ENCODE measurements at places on chromosomes 1 and 21. TPM values are rescaled to one million over a fixed set of nuclear protein-coding genes. Genes with fewer than 3 reads are reported as not detected.

GRCh38 chr1:229985613-229986010 is 81.4 kb upstream of the GALNT2 start:
- H3K27ac ChIP-seq: no peak overlapping the region
- H3K36me3 ChIP-seq: no peaks in the 10 kb centered on the region

- no peak overlapping the region for H3K4me3 ChIP-seq
- H3K27ac ChIP-seq: no peak overlapping the region
- no peaks in the 10 kb centered on the region for H3K36me3 ChIP-seq
- no peaks in the 10 kb centered on the region for H3K4me1 ChIP-seq
Observed at GRCh38 chr1:14420686-14421085, 177.8 kb upstream of the KAZN start.

GRCh38 chr1:112317611-112318062 is 78.4 kb upstream of the CTTNBP2NL start:
- H3K4me3 ChIP-seq: no peak overlapping the region
- no peak overlapping the region for H3K27ac ChIP-seq
- H3K36me3 ChIP-seq: no peaks in the 10 kb centered on the region
- no peak for DNase-seq
- peaks cover 27% of the 10 kb centered on the region for H3K27me3 ChIP-seq

GRCh38 chr21:15562748-15563147 is 167.0 kb upstream of the USP25 start:
- no peak overlapping the region for H3K4me3 ChIP-seq
- H3K27ac ChIP-seq: no peak overlapping the region
- H3K27me3 ChIP-seq: no peaks in the 10 kb centered on the region
- H3K36me3 ChIP-seq: no peaks in the 10 kb centered on the region
- no peaks in the 10 kb centered on the region for H3K4me1 ChIP-seq

GRCh38 chr1:207866471-207867135 is 44.3 kb downstream of the CD34 start:
- no peaks in the 10 kb centered on the region for H3K27me3 ChIP-seq
- no peak overlapping the region for H3K4me3 ChIP-seq

GRCh38 chr1:231318015-231318355 is 19.7 kb downstream of the EXOC8 start:
- H3K4me1 ChIP-seq: no peaks in the 10 kb centered on the region
- H3K36me3 ChIP-seq: no peaks in the 10 kb centered on the region
- H3K27ac ChIP-seq: no peak overlapping the region
- no peak overlapping the region for H3K4me3 ChIP-seq
- no peak for DNase-seq

DNA sequence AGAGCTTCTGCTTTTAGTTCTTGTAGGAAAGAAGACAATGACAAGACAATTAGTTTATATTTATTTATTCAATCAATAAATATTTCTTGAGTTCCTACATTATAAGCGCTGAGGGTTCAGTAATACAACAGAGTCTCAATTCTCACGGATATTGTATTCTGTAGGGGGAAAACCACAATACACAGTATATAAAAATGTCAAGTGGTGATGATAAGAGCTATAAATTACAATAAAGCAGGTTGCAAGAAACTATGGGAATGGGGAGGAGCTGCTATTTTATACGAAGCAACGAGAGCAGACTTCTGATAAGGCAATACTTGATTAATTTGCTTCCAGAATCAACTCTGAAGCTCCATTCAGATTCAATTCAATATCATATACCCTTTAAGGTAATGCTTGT is 10.6 kb upstream of the XCL1 start:
- H3K27me3 ChIP-seq: no peaks in the 10 kb centered on the region
- no peak overlapping the region for H3K27ac ChIP-seq
- DNase-seq: no peak
- H3K4me3 ChIP-seq: no peak overlapping the region
- no peaks in the 10 kb centered on the region for H3K4me1 ChIP-seq
- H3K36me3 ChIP-seq: no peaks in the 10 kb centered on the region

GRCh38 chr1:225711236-225711937 is 58.5 kb upstream of the ENAH start:
- no peaks in the 10 kb centered on the region for H3K4me1 ChIP-seq
- H3K4me3 ChIP-seq: no peak overlapping the region
- H3K27me3 ChIP-seq: peaks cover 12% of the 10 kb centered on the region
- H3K36me3 ChIP-seq: no peaks in the 10 kb centered on the region

DNA sequence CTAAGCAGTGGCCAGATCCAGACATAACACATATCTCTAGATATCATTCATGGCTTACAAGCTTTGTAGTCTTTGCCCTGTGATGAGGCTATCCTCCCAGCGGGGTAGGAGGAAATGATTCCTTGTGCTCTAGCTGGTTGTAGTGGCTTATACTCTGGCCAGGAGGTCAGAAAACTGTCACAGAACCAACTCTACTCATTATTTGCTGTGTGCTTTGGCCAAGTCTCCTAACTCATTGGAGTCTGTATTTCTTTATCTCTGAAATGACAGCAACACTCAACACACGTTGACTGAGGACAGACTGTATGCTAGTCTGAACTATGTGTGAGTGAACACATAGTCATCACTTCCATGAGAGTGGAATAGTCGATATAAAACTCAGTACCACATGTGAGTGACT is 116.7 kb upstream of the F3 start:
- no peaks in the 10 kb centered on the region for H3K27me3 ChIP-seq
- no peaks in the 10 kb centered on the region for H3K36me3 ChIP-seq
- no peak overlapping the region for H3K4me3 ChIP-seq
- peak; percentile 79 for DNase-seq

DNA sequence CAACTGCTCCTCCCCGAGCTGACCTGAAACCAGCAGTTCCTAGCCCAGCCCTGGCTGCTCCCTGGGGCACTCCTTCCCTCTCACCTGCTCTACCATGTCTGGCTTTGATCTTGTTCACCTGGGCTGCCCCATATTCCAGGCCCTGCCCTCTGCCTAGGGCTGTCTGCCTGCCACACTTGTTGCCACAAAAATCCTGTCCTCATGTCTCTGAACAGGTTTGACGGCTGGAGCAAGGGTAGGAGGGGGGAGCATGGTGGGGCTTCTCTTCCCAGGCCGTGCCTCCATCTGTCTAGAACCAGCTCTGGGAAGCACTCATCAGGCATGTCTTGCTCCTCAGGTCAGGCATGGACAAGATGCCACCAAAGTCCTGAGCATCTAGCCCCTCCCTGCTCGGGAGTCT is 44.3 kb upstream of the WNT2B start:
- H3K27me3 ChIP-seq: no peaks in the 10 kb centered on the region
- H3K36me3 ChIP-seq: no peaks in the 10 kb centered on the region
- no peak overlapping the region for H3K4me3 ChIP-seq

GRCh38 chr1:3842912-3843311 is 14.1 kb downstream of the CEP104 start:
- H3K4me3 ChIP-seq: no peak overlapping the region
- no peaks in the 10 kb centered on the region for H3K27me3 ChIP-seq
- H3K36me3 ChIP-seq: peaks cover 46% of the 10 kb centered on the region
- no peak overlapping the region for H3K27ac ChIP-seq
- H3K4me1 ChIP-seq: no peaks in the 10 kb centered on the region
- DNase-seq: no peak

DNA sequence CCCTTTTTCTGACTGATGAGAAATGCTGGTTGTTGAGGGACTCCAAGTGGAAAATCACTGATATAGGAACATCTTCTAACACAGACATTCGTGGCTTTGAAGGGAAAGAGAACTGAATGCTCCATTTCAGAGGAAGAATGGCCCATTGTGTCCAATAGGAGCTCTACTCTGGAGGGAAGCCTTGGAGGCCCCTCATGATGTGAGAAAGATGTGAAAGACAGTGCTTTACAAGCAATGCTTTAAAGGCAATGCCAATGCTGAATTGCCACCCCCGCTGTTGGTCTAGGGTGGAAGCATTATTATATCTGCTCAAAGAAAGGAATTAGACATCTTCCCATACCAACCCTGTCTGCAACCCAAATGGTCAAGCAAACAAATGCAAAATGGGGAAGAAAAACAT is 13.7 kb downstream of the NMNAT2 start:
- no peak for DNase-seq
- peaks cover 11% of the 10 kb centered on the region for H3K27me3 ChIP-seq
- H3K4me3 ChIP-seq: no peak overlapping the region
- H3K36me3 ChIP-seq: no peaks in the 10 kb centered on the region
- H3K4me1 ChIP-seq: no peaks in the 10 kb centered on the region

DNA sequence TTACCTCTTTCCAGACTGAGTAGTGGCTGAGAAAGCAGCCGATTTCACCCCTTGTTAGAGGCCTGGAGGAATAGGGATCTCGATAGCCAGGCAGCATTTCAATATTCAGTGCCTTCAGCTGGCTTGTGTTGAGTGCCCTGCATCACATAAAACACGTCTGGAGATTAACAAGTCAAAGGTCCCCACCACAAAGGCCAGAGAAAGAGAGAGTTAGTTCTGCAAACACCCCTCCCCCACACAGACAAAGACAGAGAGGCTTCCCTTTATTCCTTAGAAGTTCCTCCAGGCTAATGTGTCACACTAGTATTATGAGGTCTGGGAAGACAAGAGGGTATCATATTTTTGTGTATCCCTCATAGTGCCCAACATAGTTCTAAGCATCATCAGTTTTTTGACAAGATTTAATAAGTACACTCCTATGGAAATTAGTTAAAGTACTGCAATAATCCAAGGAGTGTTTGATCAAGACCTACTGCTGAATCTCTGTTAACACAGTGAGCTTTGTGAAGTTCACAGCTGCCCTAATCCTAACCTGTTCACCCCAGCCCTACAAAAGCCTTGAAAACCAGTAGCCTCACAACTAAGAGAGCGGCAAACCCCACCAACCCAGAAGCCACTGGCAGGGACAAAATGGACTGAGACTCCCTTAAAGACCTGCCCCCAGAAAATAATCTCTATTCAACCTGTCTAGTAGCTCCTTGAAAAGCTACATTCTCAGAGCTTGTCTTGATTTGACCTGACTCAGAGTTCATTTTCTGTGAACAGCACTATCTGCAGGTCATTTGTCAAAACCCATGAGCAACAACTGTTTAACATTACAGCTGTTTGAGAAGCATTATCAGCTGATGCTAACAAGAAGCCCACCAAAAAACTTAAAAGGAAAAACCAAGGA is 91.9 kb downstream of the COLGALT2 start:
- no peak overlapping the region for H3K4me3 ChIP-seq
- H3K27ac ChIP-seq: no peak overlapping the region
- peaks cover 6% of the 10 kb centered on the region for H3K4me1 ChIP-seq
- H3K36me3 ChIP-seq: no peaks in the 10 kb centered on the region

- no peaks in the 10 kb centered on the region for H3K27me3 ChIP-seq
- no peak for DNase-seq
Observed at GRCh38 chr1:68157416-68157815, 74.9 kb downstream of the WLS start.

DNA sequence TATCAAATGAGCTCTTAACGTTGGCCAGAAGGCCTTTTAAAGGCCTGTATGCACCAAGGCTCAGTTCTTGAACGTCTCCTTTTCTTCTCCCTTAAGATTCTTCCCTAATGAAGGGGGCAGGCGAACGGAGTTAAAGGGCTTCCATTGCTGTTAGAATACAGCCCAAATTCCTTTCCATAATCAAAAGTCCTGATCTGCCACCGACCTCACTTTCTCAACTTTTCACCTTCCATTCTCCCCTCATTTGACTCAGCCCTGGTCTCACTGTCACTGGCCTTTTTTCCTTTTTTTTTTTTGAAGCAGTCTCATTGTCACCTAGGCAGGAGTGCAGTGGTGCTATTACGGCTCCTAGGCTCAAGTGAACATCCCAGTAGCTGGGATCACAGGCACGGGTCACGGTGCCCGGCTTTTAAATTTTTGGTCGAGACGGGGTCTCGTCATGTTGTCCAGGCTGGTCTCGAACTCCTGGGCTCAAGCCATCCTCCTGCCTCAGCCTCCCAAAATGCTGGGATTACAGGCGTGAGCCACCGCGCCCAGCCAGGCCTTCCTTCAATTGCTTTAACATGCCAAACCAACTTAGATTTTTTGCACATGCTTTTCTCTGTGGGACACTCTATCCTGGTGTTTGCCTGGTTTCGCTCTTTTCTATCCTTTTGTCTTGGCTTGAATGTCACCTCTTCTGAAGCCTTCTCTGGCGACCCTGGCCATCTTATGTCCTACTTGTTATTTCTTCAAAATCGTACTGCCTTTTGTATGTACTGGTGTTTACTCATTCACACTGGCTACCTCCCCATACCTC is 612 bp upstream of the CMPK1 start:
- peak overlapping the region; percentile 86 for H3K4me3 ChIP-seq
- H3K4me1 ChIP-seq: peaks cover 6% of the 10 kb centered on the region
- no peaks in the 10 kb centered on the region for H3K36me3 ChIP-seq
- DNase-seq: no peak
- H3K27me3 ChIP-seq: no peaks in the 10 kb centered on the region
- peak overlapping the region; percentile 80 for H3K27ac ChIP-seq

- H3K27ac ChIP-seq: no peak overlapping the region
- peaks cover 15% of the 10 kb centered on the region for H3K36me3 ChIP-seq
- H3K4me1 ChIP-seq: no peaks in the 10 kb centered on the region
Observed at GRCh38 chr1:46659307-46659870, 8.8 kb downstream of the ATPAF1 start.

DNA sequence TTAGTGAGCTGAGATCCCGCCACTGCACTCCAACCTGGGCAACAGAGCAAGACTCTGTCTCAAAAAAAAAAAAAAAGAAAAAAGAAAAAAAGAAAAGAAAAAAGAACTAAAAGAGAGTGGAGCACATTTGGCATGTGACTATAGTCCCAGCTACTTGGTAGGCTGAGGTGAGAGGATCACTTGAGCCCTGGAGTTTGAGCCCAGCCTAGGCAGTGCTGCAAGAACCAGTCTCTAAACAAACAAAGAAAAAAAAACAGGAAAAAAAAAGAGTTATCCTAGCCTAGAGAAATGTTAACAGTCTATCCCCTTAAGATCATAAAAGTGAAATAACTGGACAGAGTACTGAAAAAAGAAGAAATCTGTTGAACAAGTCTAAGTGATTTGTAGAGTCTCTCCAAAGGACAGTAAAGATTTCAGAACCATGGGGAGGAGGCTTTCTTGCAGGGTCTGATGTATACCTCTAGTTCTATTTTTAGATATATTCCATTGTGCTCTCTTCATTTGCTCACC is 4.5 kb upstream of the PRDX1 start:
- no peak overlapping the region for H3K27ac ChIP-seq
- peaks cover 3% of the 10 kb centered on the region for H3K4me1 ChIP-seq
- no peak overlapping the region for H3K4me3 ChIP-seq
- no peaks in the 10 kb centered on the region for H3K27me3 ChIP-seq

DNA sequence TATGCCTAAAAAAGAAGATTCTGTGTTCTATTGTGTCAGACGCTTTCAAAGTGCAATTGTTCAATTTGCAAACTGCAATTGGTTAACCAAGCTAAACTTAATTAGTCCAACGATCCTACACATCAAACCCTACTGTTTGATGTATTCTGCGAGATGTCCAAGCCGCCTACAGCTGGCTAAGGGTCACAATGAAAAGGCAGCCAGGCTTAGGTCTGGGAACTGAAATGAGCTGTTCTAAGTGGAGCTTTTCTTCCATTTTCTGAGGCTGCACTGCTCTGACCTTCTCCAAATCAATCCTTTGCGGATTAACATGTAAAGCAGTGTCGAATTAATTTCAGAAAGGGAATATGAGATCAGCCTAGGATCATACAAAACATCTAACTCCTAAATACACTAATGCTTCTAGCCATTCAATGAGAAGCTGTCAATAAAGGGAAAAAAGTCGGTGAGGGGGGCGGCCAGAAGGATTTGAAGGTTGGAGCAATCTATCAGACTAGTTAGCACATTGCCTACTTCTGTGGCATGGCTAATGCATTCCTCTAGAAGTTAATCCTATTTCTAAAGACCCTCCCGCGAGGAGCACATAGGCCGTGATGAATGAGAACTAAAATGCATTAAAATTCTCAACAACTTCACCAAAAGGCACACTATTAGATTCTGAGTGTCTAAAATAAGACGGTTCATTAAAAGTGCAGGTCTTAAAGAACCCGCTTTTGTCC is 119.0 kb downstream of the SIM2 start:
- no peak overlapping the region for H3K4me3 ChIP-seq
- H3K27ac ChIP-seq: no peak overlapping the region
- peaks cover 7% of the 10 kb centered on the region for H3K4me1 ChIP-seq

The B3GALT5 gene
- total RNA-seq: 0.18 TPM

The MAP7D1 gene
- 30.8 TPM for total RNA-seq

The NCF2 gene
- 2.8 TPM for total RNA-seq

The ESRRG gene
- total RNA-seq: 0.56 TPM

The TACSTD2 gene
- total RNA-seq: not detected

The ETV3L gene
- total RNA-seq: not detected

The FOXO6 gene
- not detected for total RNA-seq

Data from IMR-90 (cell line).